ENCODE measurements at places on chromosomes 3 and 15.

DNA sequence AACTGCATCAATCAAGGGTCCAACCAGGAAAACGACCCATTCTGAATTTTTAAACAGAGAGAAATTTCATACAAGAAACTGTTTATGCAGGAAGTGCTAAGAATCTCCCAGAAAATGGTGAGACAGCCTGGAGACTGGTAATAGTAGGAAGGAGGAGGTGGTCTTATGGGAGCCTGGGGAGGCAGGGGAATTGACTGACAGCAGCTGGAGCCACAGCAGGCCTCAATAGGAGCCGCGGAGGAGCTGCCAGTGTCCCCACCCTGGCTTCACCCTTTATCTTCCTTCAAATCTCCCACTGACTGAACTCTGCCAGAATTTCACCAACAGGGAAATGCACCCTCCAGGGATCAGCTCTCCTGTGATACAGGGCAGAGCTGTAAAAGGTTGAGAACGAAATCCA lies 7.5 kb upstream of the C3orf80 start:
- DNase-seq = no peak

DNA sequence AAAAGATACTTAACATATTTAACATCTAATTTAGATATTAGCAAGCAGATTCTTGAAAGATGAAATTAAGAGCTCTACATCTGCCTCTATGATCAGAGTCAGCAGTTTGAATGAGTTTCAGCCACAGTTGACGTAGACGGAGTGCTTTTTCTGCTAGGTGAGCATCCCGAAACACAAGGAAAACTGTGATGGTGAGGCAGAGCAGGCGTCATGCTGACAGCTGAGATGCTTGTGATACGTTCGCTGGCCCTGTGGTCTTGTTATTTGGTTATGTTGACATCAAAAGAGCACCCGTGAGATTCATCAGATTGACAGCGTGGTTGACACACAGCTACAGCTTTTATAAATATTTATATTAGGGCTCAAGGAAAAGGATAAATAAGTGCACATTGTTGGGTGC lies 19.6 kb upstream of the GOLGA8B start:
- DNase-seq = no peak

GRCh38 chr3:3296979-3297381 lies 117.5 kb upstream of the CRBN start:
- no peak for DNase-seq

- DNase-seq = no peak
Observed at GRCh38 chr3:61666615-61667330, 105.4 kb downstream of the PTPRG start.

GRCh38 chr3:159263750-159264553 lies 462.1 kb downstream of the MFSD1 start:
- peak; percentile 40 for DNase-seq

GRCh38 chr3:39139442-39139841 lies 13.9 kb downstream of the CSRNP1 start:
- DNase-seq = peak; percentile 30

GRCh38 chr3:140258222-140258724 lies 323.3 kb downstream of the CLSTN2 start:
- DNase-seq = no peak

DNA sequence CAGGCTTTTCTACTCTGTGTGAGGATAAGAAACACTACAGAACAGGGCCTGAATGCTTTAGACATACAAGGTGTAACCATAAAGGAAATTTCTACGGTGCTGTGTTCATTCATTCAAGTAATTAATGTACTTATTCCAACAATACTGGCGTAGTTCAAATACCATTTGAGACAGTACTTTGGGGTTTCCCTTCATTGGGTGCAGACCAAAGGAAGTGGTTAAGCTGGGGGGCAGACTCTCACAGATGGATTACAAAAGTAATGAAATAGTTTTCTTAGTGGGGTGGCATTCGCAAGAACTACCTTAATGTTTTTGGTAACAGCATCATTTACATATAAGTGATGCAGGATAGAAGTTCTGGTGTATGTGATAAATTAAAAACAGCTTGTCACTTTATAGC lies 65.9 kb downstream of the BTD start:
- no peak for DNase-seq

DNA sequence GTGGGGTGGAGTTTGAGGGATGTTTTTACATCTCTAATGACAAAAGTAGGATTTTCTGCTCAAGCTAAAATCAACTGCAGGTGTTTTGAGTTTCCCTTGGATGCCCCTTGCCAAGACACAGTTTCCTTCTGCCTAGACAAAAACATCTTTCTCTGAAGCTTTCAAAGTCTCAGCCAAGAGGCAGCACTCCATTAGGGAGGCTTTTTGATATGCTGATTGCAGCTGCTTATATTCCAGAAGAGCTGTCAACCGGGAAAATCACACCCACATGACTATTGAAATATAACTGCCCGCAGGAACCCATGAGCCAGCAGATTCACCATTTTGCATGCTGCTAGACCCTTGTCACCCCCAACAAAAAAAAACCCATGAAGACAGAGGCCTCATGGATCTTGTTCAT lies 27.5 kb upstream of the ZNF148 start:
- no peak for DNase-seq

- DNase-seq = no peak
Observed at GRCh38 chr3:186466391-186466974, 77.7 kb downstream of the CRYGS start.

DNA sequence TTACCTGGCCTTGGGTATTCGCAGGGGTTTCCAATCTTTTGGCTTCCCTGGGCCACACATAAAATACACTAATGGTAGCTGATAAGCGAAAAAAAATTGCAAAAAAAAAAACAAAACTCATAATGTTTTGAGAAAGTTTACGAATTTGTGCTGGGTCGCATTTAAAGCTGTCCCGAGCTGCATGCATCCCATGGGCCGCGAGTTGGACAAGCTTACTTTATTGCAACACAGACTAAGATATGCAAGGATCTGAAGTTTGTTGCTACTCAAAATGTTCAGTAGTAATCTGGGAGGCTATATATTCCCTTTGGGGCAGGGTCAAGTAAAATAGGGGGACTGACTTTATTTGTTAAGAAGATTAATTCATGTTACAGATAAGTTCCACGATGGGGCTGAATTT lies 247.9 kb downstream of the CD47 start:
- no peak for DNase-seq

GRCh38 chr15:90869140-90869541 lies 753 bp downstream of the FURIN start:
- DNase-seq = no peak

DNA sequence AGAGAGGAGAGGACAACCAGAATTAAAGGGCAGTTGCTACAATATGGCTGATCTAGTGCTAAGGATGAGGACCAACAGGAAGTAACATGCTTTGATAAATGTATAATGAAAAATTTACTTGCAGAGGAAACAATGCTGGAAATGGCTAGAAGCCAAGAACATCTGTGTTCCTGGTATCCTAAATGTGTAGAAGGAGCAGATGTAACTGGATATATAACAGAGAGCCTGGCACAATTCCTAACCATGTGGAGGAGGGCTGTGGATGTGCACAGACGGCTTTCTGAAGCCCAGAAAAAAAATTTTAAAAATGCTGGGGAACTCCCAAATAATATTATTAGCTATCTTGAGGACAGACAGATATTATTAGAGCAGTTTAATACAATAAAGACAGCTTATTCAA lies 159.4 kb upstream of the GBE1 start:
- no peak for DNase-seq

DNA sequence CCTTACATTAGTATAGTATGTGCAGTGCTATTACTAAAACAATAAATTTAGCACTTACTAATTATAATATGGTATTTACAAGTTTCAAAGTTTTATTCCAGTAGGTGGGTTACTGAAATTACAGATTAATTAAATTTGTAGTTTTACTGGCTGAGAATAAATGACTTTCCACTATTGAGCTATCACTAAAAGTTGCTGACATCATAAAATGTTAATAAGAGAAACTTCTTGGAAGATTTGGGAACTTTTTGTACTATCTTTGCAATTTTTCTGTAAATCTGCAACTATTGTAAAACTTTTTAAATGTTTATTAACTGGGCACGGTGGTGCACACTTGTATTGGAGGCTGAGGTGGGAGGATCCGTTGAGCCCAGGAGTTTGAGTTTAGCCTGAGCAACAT lies 247.7 kb downstream of the UBE2E2 start:
- no peak for DNase-seq

DNA sequence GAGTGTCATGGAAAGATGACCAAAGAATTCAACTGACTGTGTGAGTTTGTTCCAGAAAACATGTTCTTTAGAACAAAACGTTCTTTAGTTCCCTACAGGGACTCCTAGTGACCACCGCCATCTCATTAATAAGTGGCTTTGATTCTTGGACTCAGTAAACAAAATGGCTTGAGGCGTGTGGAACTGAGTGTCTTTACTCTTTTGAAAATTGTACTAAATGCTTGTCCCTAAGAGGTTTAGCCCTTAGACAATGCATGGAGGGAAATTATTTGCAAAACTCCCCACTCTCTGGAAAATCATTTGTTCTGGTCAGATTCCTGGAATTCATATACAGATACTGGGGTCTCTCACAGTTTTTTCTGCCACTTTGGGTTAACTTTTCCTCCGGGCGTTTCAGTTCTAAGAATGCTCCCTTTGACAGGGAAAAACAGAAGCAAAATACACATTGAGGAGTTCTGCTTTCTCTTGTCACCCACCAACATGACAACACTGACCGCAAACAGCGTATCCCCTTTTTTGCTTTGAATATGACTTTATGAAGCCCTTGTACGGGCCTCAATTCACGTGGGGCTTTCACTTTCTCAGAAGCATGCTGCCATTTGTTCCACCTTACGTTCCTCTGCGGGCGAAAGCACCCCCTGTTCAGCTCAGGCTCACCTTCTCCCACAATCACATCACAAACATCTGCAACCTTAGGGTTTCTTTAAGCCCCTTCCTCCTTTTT lies 15.3 kb upstream of the NRROS start:
- no peak for DNase-seq

DNA sequence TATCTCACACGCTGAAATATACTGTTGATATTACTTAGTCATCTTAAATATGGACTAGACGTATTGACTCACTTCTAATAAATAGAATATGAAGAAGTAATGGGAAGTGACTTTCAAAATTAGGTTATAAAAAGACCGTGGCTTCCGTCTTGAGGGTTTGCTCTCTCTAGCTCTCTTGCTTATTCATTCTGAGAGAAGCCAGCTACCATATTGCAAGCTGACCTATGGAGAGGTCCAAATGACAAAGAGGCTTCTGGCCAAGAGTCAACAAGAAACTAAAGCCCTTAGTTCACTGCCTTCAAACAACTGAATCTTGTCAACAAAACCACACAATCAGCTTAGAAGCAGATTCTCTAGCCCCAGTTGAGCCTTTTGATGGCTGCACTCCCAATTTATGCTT lies 46.1 kb downstream of the SLC9C1 start:
- no peak for DNase-seq

DNA sequence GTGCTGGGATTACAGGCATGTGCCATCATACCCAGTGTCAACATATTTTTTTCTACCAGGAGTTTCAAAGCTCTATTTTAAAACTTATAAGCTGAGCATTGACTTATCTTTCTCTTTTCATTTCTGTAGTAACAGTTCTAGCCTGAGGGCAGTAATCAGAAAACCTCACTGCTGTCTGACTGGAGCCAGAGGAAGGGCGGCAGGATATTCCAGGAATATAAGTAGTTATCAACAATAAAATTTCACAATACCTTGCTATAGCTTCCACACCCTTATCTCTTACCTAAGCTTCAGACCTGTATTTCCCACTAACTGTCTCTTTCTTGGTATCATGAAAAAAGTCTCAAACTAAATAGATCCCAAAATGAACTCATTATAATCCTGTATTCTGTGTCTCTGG lies 5.1 kb upstream of the NEDD4 start:
- DNase-seq = no peak

DNA sequence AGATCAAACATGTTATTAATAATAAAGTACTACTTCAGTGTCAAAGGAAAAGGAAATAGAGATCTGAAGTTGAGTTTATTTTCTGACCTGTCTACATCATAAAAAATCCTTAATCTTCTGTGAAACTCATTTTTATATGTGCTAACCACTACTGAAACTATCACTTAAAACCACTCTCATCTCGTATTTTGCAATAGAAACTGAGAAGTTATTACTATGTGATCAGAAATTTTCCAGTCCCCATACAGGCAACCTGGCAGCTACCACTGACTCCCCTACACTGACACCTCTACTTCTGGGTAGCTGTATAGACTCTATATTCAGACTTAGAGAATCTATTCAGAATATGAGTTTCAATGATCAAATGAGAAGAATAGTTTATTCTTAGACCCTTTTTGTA lies 8.3 kb downstream of the HDGFL3 start:
- no peak for DNase-seq

DNA sequence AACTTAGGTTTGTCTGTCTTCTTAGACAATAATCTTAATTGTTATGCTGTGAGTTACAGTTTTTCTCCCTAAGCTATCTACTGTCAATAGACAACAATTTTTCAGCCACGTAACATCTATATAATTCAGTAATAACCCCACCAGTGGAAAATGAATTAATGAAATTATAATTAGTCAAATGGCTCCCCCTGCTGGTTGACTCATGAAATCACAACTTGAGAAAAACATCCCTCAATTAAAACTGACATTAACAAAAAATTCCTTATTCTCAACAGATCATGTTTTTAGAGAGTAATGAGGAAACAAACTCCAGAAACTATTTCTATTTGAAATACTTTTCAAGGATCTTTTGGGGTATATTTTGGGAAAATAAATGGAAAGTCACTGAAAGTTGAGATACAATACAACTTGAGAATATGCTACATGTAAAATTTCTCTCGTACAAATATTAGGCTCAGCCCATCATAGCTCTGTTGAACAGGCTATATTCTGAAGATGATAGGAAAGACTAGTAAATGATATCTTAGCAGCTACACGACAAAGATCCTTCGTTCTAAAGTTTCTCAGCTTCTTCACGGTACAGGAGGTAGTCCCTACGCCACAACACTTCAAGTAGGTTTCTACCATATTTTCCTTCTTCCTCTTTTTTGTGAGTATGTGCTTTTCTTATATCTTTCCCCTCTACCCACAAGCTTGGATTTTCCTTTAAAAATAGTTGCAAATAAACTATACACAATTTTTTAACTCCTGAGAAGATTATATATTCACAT lies 20.7 kb downstream of the PPP1R2 start:
- peak; percentile 74 for DNase-seq

- no peak for DNase-seq
Observed at GRCh38 chr3:183394150-183394549, 34.3 kb downstream of the MCF2L2 start.

GRCh38 chr3:71241981-71242560 lies 341.5 kb downstream of the FOXP1 start:
- no peak for DNase-seq

GRCh38 chr3:164406281-164406680 lies 672.0 kb downstream of the SI start:
- no peak for DNase-seq
